ENCODE measurements at places on chromosomes 11 and 22.

GRCh38 chr11:6241316-6241715, 2.4 kb downstream of the CNGA4 start:
- DNase-seq = no peak

- peak; percentile 10 for DNase-seq
Observed at GRCh38 chr11:65438257-65439151, 15.9 kb downstream of the NEAT1 start.

- peak; percentile 79 for DNase-seq
Observed at GRCh38 chr11:127640561-127641451, 640.2 kb upstream of the KIRREL3 start.

DNA sequence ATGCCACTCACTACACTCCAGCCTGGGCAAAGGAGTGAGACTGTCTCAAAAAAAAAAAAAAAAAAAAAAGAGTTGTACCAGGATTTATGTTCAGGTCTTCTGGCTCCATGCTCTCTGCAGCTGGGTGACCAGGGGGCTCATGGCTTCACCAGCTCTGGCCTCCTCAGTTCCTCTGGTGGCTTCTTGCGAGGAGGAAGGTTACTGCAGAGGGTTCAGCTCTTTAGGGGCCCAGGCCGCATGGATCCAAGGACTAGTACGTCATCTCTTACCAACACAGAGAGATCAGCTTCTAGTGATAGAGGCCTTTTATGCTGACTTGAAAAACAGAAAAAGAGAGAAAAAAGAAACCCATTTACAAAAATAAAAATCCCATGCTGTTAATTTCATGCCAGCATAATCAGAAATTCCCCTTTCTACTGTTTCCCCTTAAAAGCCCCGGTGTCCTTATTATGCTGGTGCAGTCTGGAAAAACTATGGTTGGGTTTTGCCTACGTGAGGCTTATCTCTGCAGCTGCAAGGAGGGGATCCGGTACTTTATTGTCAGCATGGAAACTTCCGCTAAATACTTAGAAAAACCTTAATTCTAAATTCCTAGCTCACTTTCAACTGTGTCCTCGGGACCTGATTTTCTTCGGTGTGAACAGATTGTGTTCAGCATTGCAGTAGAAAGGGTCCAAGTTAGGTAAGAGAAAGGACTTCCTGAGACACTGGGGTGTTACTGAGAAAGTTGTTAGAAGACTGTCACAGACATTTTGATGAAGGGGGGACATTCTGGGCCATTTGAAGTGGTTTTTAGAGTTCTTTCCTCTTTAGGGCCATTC, 13.7 kb downstream of the ZBTB16 start:
- DNase-seq = no peak

DNA sequence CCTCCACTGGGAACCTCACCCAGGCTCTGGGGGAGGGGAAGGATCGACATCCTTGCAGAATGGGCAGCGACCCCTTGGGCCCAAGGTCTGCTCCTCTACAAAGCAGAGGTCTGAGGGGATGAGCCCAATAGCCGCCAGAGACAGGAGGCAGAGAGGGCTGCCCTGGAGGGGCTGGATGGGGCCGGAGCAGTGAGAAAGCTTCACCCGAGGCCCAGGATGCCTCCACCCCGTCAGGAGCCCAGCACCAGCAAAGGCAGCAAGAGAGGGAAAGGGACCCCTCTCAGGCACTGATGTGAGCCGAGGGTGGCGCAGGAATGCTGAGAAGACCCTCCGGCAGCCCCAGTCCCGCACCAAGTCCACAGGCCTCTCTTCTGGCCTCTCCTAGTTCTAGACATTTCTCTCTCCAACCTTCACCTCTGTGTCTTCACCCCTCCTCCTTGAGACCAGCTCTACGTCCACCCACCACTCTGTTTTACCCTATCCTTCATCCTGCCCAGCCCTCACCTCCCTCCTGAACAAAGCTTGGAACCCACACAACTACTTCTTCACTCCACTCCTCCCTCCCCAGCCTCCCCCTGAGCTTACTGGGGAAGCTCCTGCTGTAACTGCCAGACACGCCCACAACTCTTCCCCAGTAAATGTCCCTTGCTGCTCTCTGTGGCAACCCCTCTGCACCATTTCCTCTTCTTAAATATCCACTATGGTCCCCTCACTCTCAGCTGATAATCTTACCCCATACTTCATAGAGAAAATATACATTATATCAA, 131.9 kb downstream of the MPPED1 start:
- DNase-seq = no peak

GRCh38 chr11:116422556-116422955, 350.2 kb downstream of the BUD13 start:
- no peak for DNase-seq

Data from kidney tubule cell (primary cell).